Cortex of kidney (tissue), 1 donor: ENCODE measurements at places on chromosomes 2 and 18.

DNA sequence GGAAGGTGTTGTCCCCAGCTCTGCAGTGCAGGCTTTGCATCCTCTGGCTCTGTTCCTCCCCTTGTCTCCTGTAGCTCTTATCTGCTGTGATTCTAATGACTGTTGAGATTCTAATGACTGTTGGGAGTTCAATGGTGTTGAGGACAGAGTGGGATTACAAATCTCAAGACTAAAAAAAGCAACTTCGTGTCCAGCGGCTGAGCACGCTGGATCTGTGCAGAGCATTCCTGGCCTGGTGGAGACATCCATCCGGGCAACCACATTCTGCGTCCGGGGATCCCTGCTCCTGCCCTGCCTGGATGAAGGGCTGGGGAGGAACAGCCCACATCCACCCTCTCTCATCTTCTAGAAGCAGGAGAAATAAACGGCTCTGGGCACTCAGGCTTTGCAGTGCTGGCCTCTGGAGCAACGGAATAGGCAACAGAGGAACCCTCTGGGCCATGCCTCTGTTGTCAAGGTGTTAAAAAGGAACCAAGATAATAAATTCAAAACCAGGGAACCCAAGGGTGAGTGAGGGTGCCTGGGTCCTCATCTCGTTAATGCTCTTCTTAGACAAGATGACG is 106.7 kb upstream of the ASB18 start:
- no peak for DNase-seq

GRCh38 chr2:85607268-85608215 is 4.3 kb downstream of the C2orf68 start:
- no peak for DNase-seq

GRCh38 chr2:152555048-152555447 is 162.2 kb downstream of the PRPF40A start:
- no peak for DNase-seq

- no peak for DNase-seq
Observed at GRCh38 chr2:170298115-170298514, 120.2 kb downstream of the MYO3B start.

- DNase-seq, result no peak
Observed at GRCh38 chr18:31497836-31498573, at the start of gene DSG2. Gene DSG2 (plus strand): TSS chr18:31498177. CDS start chr18:31498252, 75 bp downstream.

DNA sequence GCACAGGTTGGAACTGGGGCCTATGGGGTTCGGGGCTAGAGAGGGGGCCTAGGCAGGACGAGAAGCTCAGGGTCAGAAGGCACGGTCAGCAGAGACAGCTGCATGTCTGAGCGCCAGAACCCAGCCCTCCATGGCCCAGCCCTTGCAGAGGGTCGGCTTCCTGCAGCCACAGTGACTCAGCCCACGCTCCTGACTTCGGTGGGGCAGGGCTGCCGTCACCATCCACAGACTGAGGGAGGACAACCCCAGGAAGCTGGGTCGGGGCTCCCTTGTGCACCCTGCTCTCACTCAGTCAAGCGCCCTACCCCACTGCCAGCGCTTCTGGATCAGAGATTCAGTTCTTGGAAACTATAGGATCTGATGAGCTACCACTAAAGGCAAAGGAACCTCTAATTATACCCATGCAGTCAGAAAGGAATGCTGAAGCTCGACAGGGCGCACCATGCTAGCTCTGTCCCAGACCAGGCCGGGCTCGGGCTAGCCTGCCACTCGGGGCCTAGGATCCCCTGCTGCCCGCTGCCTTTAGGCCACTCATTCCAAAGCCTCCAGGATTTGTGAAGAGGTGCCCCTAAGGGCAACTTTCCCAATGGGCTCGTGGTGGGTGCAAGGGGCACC is 3.0 kb downstream of the ACTR1B start:
- DNase-seq, result no peak

GRCh38 chr18:5851998-5852397 is 43.3 kb downstream of the TMEM200C start:
- no peak for DNase-seq

- DNase-seq, result no peak
Observed at GRCh38 chr2:9473985-9474360, 378 bp upstream of the IAH1 start.

GRCh38 chr2:235898766-235899165 is 269.4 kb downstream of the GBX2 start:
- no peak for DNase-seq

GRCh38 chr18:28151434-28151833 is 25.5 kb downstream of the CDH2 start:
- no peak for DNase-seq

DNA sequence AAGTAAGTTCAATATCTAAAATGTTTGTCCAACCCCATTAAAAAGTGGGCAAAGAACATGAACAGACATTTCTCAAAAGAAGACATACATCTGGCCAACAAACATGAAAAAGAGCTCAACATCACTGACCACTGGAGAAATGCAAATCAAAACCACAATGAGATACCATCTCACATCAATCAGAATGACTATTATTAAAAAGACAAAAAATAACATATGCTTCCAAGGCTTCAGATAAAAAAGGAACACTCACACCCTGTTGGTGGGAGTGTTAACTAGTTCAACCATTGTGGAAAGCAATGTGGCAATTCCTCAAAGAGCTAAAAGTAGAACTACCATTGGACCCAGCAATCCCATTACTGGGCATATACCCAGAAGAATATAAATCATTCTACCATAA is 931.1 kb downstream of the LRP1B start:
- DNase-seq, result no peak

DNA sequence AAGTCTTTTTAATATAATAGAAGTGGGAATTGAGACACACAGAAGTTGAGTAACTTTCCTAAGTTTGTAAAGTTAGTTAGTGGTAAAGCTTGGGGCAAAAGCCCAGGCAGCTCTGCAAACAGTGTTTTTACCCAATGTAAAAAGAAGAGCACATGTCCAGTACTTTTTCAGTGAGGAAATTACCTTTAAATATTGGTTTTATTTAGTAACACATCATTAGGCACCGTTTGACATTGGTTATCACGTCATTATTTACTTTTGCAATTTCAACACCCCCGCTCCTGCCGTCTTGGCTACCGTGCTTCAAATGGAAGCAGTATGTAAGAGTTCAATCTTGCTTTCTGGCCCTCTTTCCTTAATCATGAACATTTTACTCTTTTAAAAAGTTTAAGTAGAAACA is 807.9 kb downstream of the EPHA4 start:
- DNase-seq, result no peak

DNA sequence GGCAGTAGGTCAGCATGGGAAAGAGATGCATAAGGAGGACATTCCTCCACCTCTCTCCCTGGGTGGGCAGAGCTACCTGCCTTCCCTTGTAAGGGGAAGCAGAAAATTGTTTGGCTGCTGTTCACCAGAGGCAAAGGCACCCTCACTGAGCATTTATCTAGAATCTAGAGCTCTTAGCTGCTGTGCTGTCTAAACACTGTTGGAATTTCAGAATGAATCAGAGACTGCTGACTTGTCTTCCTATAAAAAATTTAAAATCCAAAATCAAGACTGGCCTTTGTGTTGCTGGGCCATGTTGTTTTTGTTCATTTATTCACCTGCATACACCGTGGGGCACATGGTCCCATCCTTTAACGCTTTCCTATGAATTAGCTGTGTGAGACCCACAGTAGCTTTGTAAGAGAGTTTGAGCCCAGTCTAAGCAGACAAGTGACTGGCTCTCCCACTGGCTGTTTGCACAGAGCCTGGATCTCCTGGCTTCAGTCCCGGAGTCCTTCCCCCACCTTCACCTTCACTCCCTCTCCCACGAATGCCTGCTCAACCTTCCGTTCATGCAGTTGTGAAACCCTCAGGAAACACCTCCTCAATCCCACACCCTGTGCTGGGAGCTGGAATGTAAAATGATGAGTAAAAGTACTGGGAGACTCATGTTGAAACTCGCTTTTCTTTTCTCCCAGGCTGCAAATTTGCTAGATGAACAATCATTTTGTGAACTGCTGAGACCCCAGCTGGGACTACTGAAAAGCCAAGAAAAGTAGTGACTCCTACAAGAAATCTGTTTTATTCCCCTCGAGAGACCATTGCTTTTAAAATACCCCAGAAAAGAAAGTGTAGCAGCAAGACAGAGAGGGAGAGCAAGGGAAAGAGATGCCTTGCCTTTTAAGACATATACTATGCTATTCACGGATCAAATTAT is 76.2 kb downstream of the FAM168B start:
- DNase-seq, result no peak

DNA sequence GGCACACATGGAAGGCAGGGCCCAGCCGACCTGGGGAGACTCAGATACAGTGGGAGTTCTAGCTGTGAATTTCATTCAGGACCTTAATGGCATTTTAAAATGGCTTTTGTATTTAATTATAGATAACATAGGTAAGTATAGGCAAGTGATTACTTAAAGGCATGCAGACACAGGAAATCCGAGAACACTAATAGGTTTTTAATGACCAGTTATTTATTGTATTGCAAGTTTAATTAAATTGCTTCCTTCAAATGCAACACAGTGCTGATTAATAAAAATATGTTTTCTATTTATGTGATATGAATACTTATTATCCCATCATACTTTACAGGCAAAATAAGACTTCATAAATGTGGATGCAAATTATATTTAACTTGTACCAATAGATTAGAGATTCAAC is 19.7 kb upstream of the SH3RF3 start:
- no peak for DNase-seq

- DNase-seq, result no peak
Observed at GRCh38 chr2:228913176-228913575, 357.9 kb downstream of the PID1 start.

DNA sequence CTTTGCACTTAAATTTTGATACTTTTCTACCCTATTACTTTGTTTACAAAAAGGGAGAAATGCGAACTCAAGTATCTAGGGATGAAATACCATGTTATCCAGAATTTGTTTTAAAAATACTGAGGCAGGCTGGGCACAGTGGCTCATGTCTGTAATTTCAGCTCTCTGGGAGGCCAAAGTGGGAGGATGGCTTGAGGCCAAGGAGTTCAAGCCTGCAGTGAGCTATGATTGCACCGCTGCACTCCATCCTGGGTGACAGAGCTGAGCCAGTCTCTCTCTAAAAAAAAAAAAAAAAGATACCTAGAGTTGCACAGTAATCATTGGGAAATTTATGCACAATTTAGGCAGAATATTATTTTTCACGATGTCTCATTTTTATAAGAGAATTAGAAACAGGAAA is 12.4 kb upstream of the VAPA start:
- DNase-seq, result no peak

DNA sequence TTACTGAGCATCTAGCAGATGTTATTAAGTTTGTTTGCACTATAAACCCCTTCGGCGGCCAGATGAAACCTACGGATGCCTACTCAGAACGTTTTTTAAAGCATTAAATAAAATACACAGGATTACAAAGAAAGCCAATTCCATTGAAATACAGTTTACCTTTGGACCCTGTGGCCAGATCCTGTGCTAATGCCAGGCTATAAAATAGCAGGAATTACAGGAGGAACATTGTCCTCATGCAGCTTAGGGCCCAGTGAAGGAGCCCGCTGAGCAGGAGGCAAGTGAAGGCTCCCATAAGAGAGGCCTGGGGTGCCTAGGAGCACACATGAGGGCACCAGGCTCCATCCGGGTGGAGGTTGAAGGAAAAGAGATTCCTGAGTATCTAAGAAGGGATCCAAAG is 310.4 kb downstream of the MTX2 start:
- DNase-seq, result no peak

- DNase-seq, result no peak
Observed at GRCh38 chr2:36409935-36410334, 54.4 kb downstream of the CRIM1 start.

DNA sequence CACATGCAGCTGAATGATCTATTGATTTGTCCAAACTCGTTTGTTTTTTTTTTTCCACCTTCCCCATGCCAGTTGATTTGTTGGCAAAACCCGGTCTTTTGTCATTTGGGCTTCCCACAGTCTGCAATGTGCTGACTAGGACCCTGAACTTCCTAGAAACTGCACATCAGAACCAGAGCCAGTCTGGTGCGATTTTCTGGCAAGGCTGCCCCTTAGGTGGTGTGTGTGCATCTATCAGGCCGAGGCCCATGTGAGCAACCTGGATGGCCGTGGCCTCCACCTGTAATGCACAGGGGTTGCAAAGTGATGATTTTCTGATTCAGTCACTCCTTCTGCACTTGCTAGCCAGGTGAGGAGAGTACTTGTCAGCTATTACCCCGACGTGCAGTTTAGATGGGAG is 47.8 kb downstream of the NCK2 start:
- no peak for DNase-seq

- DNase-seq, result no peak
Observed at GRCh38 chr2:2699121-2699505, 368.0 kb upstream of the MYT1L start.

DNA sequence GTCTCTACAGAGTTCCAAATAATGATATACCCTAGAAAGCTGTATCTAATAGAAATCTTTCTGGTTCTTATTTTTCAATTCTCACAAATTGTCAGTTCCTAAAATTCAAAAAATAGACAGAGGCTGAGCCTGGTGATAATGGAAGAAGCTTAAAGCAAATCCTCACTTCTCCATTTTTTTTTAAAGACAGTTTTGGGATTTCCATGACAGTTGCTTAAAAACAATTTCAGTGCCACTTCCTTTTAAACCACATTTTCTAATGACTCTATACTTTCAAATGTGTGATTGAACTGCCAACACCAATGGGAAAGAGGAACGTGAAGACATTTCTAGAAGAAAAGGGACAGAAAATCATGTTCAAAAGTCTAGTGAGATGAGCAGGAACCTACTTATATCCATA is 4.0 kb downstream of the GKN2 start:
- no peak for DNase-seq

DNA sequence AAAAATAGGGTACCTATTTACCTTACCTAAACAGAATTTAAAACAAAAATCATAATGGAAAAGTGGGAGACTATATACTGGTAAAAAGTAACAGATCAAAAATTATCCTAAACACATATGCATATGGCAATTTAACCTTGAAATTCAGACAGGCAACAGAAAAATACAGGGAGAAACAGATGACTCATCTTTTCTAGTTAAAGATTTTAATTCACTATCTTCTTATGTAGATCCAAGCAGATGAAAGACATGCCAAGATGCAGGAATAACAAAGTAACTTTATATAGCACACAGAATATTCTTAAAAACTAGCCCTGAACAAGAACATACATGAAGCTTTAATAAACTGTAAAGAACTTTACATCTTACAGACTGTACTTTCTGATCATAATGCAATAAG is 30.9 kb downstream of the PRPF40A start:
- no peak for DNase-seq

DNA sequence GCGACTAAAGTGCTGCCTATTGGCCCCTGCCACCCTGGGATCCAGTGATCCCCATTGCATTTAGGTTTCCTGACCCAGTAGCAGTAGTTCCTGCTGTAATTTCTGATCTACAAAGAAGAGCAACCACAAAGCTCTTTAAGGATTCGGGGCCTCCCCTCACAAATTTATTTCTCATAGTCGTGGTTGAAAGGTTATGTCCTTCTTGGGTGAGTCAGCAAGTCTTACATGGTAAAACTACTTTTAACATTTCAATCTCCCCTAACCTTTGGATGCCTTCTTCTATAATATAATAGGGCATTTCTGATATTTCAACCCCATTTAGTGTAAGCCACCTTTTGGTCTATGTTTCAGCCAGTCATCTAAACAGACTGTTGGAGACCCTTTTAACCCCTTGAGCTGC is 14.9 kb downstream of the PIKFYVE start:
- DNase-seq, result no peak

- DNase-seq, result no peak
Observed at GRCh38 chr2:51918113-51918512, 886.2 kb upstream of the NRXN1 start.
